ENCODE measurements at places on chromosomes 7 and 10.

DNA sequence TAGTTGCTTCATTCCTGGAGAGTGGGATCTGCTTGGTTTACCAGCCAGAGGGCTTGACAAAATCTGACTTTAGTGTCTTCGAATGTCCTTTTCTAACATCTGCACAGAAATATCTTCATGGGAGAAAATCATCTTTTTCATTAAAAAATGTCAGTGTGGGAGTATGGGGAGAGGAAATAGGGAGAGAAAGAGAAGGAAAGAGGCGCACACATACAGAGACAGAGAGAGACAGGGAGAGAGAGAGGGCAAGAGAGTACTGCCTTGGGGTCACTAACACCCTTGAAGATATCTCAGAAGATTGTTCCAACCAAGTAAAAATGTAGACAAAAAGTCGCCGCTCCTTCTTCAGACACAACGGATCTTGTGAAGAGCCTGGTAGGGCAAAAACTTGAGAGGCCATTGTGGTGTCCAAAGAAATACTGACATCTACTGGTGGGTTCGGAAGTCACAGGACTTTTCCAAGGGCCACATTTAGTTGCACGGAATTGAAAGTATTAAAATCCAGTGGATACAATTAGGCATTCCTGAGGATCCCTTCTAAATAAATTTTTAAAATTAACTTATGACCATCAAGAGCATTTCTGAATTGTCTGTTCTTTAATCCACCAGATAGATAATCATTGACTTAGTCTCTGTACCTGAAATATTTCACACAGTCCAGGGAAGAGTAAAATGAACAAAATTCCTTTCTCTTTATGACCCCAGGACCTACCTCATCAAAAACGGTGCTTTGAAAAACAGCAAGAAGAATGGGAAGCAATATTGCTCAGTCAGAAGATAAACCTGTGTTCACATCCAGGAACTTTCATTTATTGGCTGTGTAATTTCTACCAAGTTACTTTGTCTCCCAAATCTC, 29.7 kb downstream of the VIM start:
- no peak for DNase-seq

DNA sequence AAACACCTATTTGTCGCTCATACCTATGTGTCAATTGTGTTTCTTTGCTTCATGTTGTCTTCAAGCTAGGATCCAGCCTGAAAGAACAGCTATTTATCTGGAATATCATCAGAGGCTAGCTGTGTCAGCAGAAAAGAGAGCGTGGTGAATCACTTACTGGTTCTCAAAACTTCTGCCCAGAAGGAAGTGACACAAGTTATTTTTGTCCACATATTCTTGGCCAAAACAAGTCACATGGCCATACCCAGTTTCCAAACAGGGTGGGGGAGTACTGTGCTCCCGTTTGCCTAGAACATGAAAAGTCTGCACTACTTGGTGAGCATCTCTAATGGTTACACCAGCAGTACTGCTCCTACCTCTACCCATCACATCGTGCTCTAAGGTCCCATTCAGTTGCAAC, 160.9 kb upstream of the CSTF2T start:
- no peak for DNase-seq

- no peak for DNase-seq
Observed at GRCh38 chr10:24240041-24240751, 31.3 kb downstream of the KIAA1217 start.

GRCh38 chr10:30963992-30964930, 67.4 kb downstream of the ZNF438 start:
- no peak for DNase-seq

DNA sequence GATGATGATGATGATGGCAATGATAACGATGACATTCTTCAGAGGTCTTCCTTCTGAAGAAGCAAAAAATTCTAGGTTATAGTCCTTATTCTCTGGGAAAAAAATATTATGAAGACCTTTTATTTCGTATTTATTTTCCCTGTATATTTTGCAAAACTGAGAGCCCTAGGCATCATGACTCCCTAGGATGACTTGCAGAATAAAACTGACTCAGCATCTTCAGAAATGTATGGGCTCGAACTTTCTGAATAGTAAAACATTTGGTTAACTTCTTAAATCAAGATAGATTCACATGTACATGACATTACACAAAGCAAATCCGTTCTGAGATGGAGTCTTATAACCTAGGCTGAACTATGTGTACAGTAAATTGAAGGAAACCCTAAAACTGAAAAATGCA, 29.4 kb downstream of the DKK1 start:
- no peak for DNase-seq

DNA sequence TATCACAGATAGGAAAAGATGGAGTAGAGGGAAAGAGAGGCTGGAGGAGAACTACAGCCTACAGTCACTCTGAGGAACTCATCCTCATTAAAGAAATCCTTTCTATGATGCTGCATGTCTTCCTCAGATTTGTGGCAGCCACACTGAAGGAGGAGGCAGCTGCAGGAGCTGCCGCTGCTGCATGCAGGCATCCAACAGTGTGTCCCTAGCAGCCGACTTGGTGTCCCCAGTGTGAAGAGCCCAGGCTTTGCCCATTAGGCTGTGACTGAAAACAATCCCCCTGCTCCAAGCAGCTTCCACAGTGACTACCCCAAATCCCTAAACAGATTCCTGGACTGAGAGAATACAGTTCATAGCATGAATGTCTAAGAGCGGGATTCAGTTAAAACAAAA, 23.1 kb downstream of the SKIDA1 start:
- no peak for DNase-seq

DNA sequence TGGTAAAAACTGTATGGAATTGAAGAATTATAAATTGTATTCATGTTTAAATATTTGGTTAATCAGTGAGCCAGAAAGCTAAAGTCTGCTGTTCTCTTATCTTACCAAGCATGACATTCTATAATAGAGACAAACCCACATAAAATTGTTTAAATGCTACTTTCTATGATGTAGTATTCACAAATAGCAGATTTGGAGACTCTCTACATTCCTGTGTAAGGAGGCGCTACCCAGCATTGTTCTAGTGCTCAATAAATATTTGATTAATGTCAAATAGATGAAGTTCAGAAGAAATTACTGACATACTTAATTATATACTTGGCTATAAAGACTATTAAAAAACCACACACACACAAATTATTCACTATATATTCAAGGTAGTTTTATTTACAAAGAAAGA, 49.8 kb downstream of the DOCK4 start:
- DNase-seq = no peak

DNA sequence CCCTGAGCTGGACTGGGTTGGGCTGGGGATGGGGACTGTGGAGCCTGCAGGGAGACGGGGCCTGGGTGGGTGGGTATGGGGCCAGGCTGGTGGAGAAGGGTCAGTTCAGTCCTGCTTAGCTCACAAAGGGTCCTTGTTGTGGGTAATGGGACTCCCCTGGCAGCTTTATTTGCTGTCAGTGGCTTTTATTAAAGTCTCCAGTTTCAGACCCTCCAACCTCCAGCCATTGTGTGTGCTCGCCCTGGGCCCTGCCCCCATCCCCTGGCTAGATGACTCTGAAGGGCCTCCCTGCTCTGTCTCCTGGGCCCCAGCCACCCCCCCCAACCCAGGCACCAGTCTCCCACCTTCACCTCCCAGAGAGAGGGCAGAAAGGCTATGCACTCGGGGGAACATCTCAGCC, 44.4 kb upstream of the SLF2 start:
- no peak for DNase-seq

All from stimulated activated CD8-positive, alpha-beta memory T cell treated with anti-CD3 and anti-CD28 coated beads, Interleukin-4, amount 100 ng/mL, for 4 hours (primary cell).